ENCODE measurements at places on chromosomes 2 and 18.

DNA sequence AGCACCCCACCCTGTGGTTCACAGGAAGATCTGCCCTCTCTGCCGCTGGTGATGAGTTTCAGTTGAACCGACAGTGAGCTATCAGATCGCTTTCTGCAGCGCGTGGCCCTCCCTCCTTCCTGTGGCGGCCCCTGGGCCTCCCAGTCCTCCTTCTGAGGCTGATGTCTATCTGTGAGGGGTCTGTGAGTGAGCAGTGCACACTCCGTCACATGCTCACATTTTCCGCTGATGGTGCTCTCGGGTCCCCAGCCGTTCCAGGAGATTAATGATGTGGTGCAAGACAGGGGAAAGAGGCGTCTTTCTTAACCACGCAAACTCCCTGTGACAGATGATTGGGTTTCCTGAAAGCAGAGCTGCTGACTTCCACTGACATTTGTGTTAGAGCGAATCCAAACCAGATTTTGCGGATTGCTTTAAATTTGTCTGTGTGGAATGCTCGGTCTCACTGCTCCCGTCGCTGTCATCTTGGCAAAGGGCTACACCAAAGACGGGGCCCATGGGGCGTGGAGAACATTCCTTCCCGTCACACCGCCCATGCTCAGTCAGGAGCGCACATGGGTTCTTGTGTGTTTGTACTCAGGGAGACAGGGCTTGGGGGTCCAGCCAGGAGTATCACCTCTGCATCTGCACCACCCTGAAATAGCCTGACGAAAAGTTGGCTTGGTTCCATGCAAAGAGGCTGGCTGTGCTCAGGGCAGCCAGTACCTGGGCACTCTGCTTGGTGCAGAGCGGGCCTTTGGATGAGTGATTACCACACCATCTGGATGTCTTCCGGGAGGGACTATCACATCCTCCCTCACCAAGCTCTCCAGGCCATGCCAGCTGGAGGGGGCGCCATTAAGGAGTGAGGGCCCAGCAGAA lies 154.7 kb upstream of the HS6ST1 start:
- peak; percentile 89 for DNase-seq

DNA sequence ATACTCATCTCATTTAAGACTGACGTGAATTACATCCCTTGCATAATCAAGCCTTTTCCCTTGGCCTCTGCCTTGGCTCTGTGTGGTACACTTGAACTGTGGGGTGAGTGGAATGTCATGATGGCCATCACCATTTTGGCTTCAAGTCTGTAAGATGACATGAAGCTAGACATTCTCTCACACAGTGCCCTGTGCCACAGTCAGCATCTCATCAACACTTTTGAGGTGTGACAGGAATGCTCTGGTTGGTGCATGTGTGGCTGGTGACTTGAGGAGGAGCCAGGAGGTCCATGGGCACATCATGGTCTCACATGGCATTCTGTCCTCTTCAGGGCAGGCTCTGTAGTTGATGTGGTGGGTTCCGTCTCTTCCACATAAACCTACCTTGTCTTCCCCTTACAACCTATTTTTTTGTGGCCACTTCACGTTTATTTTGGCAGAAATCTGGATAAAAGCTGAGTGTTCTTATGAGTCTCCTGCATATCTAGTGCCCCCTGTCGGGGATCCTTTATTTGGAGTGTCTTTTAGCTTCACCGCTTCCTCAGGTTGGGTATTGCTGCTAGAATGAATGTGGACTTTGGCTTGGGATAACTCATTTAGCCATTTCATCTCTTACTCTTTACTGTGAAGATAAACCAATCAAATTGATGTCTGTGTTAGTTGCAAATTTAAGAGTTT lies 28.1 kb downstream of the MAP4K4 start:
- DNase-seq: no peak

- DNase-seq: no peak
Observed at GRCh38 chr18:35571138-35571537, 10.4 kb upstream of the GALNT1 start.

DNA sequence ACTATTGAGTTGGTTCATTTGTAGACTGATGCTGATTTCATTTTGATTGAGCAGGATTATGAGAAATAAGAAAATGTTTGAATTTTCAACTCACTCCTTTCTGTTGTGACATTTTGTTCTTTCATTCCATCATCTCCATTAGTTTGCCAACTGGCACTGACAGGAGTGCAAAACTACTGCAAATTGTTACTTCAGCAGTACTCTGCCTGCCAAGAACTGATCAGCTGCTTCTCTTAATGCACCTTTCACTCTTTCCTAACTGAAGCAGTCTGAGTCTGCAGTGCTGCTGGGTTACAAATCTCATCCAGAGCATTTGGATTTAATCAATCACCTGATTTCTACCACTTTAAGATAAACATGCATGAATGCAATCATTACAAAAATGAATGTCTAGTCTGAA lies 70.9 kb downstream of the TMEFF2 start:
- no peak for DNase-seq

DNA sequence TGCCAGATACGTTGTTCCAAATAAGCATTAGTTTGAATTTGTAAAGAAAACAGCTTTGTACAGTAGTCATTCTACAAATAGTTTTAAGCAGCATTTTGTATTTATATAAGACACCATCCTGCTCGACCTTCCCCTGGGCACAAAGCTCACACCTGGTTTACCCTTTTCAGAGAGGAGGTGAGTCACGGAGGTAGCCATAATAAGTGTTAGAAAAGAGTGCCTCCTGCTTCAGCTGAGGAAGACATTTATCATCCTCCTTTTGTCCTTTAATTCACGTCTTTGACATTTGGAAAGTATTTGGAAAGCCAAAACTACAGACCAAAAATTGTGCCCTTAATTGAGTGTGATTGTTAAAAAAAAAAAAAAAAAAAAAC lies 6.8 kb downstream of the RAB12 start:
- no peak for DNase-seq

- no peak for DNase-seq
Observed at GRCh38 chr18:7152440-7152839, 34.8 kb upstream of the LAMA1 start.

GRCh38 chr18:23740105-23740830 lies 51.0 kb downstream of the LAMA3 start:
- DNase-seq: no peak

- no peak for DNase-seq
Observed at GRCh38 chr2:47011696-47012095, 96.1 kb upstream of the MCFD2 start.

DNA sequence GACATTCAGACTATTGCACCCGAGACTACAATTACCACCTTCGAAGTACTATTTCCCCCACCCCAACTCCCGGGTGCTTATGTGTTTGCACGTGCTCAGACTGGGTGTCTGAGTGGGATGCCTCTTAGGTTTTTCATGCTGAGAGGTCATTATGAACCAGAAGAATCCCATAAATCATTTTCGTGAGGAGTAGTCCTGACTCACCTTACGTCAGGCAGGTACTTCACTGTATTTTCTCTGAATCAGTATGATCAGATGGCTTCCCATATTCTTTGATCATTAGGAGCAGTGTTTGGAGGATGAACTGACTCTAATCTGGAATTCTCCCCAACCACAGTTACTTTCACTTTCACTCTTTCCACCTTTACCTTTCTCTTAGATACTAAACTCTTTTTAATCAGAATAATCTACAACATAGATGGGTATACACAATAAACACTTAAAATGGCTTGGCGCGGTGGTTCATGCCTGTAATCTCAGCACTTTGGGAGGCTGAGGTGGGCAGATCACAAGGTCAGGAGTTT lies 38.4 kb upstream of the STAT4 start:
- no peak for DNase-seq

- DNase-seq: no peak
Observed at GRCh38 chr2:28506112-28506910, 10.5 kb downstream of the PLB1 start.

DNA sequence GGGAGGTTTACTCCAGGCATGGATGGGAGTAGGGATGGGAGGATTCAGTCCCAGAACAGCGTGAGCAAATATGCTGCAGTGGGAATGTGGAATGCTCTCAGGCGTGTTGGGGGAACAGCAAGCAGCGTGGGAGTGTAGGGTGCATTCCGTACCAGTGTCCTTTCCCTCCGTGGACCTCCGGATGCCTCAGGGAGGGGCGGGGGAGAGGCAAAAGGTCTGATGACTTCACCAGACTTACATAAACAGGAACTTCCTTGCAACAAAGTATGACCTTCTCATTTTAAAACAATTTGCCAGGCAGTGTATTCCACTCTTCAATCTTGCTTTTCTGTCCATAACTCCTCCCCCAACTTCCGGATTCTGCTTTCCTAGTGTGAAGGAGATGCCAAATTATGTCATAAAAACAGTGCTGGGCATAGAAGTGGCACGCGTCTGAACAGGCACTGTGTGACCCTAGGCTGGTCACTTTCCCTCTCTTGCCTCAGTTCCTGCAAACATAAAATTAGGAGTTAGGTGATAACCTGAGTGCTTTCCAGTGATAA lies 36.9 kb downstream of the RPL37A start:
- no peak for DNase-seq

DNA sequence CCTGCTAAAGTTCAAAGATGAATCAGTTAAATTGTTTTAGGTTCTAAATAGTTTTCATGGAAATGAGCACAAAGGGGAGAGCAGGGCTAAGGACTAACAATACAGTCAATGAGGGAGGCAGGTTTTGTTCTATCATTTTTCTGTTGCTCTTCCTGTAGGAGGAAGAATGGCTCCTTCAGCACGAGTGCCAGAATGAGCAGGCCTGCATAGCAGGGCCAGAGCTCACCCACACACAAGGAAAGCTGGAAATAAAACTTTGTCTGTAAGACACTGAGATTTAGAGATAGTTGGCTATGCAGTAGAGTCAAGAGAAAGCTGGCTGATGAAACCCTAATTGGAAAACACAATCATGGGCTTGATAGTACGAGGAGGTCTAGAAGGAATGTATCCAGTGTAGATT lies 313.3 kb downstream of the MBD2 start:
- DNase-seq: no peak

DNA sequence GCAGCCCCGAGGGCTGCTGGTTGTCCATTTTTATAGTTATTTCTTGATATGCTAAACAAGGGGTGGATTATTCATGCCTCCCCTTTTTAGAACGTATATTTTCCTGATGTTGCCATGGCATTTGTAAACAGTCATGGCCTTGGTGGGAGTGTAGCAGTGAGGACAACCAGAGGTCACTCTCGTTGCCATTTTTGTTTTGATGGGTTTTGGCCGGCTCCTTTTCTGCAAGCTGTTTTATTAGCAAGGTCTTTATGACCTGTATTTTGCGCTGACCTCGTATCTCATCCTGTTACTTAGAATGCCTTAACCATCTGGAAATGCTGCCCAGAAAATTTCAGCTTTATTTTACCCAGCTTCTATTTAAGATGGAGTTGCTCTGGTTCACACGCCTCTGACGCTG lies 825.8 kb upstream of the CDH2 start:
- no peak for DNase-seq

- DNase-seq: no peak
Observed at GRCh38 chr2:217858519-217859491, 144.0 kb downstream of the TNS1 start.

DNA sequence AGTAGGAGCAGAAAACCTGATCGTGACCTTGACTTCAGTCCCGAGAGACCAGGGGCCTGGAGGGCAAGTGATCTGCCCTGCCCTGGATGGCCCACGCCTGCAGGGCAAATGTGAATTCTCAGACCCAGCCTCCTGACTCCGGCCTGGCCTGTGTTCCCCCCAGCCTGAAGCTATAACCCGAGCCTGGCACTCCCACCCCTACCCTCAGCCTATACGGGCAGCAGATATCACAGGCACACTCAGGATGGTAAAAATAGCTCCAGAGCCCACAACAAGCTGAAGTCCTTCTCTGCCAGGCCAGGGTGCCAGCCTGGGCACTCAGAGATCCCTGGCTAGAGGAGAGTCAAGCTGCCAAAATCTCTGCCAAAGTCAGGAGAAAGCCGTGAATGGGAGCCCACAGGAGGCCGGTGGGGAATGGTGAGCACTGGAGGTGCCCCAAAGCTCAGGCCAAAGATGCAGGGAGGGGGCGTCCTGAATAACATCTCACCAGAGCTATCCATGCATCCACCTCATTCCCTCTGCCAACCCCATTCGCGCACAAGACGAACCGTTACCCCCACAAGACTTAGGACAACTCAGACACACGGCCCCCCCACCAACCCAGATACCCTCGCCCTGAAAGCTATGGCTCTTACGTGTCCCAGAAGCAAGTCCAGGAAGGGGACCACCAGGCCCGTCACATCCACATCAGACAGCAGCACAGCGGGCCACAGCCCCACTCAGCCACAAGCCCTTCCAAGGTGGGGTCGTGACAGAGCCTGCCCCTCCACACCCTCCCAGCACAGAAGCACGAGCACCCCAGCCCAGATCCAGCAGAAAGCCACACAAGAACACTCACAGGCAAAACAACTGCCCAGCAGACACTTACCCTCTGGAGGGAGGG lies 144.9 kb downstream of the TNS1 start:
- no peak for DNase-seq

GRCh38 chr2:120820263-120820952 lies 84.7 kb downstream of the GLI2 start:
- DNase-seq: no peak

DNA sequence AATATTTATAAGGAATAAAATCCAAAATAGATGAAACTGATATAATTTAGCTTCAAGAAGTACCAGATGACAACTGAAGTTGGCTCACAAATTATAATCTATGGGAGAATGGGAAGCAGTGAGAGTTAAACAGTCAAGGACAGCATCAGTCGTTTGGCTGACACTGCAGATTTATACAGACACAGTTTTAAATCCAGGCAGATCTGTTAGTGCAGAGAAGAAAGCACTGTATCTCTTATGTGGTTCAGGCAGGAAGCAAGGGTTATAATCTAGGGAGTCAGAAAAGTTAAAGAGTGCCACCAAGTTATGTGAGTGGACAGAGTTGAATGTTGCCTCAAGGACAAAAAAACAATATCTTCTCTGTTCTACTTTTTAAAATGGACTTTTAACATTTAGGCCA lies 880.2 kb downstream of the TSN start:
- no peak for DNase-seq

- DNase-seq: no peak
Observed at GRCh38 chr2:147398996-147399395, 445.8 kb upstream of the ACVR2A start.

- no peak for DNase-seq
Observed at GRCh38 chr2:101782427-101782792, 84.9 kb downstream of the MAP4K4 start.

DNA sequence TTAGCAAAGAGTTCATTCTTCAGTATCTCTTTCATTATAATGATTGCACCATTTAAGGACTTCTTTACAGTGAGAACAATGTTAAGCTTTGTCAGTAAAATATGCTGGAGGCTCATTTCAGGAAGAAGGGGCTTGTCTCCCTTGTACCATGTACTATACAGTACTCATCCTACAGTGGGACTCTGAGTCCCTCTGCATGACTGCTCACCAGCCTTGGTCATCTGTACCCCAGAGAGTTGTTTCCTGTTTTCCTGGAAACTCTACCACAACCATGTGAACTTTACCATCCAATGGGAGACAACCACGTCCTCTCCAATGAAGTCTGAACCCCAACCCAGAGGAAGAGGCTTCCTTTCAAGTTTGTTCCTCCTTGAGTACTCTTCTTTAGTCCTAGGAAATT lies 1171.1 kb upstream of the CRIM1 start:
- DNase-seq: no peak

GRCh38 chr2:108244667-108245414 lies 5.1 kb downstream of the SULT1C3 start:
- no peak for DNase-seq
